Activated T-cell treated with anti-CD3 and anti-CD28 coated beads, Interleukin-2, amount 50 U/mL, for 48 hours (primary cell): ENCODE measurements at places on chromosomes 16 and 17.

- peak; percentile 37 for DNase-seq
These were observed 23.2 kb downstream of the ZNF213 start for GRCh38 chr16:3158026-3158509.

DNA sequence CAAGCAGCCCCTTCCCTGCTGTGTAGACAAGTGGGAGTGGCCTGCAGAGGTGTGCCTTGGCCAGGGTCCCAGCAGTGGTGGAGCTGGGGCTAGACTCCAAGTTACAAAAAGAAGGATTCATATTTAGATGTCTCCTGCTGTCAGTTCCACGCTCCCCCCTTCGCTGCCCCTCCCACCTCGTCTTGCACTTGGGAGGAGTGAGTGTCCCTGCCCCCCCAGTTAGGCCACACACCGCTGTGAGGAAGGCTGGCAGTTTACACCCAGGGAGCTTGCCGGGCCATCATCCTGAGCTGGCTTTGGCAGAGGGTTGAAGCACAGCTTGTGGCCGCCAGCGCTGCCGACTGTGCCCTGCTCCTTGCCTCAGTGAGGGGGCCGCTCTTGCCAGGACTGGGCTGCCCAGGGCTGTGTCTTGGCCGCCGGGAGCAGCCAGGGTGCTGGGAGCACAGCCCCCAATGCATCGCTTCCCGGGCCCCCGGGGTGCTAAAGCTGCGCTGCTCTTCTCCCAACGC, 44.3 kb downstream of the ELAC2 start:
- no peak for DNase-seq

DNA sequence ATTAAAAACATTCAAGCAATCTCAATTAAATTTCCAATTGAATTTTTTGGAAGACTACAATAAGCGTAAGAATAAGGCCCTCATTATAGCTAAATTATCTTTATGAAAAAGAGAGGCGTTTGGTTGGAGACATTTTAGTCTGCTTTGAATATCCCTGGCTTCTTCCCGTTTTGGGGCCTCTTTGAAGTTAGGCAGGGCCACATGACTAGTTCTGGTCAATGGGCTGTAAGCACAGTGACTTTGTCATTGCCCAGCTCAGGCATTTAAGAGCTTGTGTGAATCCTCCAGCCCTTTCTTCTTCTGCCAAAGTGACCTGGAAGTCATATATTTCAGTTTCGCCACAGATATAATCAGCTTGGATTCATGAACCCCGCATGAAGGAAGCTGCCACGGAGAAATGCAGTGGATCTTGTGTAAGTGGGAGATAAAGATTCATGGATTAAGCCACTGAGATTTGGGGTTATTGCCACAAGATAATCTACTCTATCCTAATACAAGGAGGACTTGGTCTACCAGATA, 21.7 kb upstream of the UBTF start:
- no peak for DNase-seq

GRCh38 chr17:58956997-58957724, 149.5 kb downstream of the TRIM37 start:
- DNase-seq: no peak

DNA sequence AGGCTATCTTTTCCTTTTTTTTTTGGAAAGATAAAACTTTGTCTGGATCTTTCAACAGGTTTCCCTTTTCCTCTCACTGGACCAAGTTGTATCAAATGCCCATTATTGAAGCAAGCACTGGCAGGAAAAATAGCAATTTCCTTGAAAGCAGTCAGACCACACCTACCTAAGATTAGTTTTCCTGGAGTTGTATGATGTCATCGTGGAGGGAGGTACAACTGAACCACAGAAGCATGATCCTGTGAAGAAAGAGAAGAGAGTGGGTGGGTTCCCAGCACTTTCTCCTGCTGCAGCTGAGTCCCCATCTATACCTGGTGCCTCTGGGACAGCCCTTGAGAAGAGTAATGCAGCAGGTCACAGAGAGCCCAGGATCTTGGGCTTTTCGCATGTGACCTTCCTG, 63.6 kb upstream of the ERCC4 start:
- no peak for DNase-seq

- DNase-seq: no peak
These were observed 20.7 kb downstream of the SPIRE2 start for GRCh38 chr16:89848974-89849373.

DNA sequence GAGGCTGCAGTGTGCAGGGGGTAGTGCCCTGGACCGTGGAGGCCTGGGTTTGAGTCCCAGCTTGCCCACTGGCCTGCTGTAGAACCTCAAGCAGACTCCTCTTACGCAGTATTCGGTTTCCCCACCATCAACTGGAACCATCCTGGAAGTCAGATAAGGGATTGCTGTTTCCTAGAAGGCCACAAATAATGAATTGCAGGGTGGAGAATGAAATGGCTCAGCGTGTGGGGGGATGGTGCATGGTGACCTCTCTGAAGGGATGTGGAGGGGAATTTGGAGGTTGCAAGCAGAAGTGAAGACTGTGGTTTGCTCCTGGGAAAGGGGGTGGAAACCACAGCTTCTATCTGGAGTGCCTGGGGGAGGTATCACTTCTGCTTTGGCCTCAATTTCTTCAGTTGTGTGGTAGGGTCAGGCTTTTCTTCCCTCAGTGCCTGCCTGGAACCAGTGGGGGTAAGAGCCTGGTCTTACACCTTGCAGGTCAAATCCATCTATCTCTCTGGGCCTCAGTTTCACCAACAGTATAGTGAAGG, 1.7 kb downstream of the ADGRG5 start:
- peak; percentile 54 for DNase-seq

DNA sequence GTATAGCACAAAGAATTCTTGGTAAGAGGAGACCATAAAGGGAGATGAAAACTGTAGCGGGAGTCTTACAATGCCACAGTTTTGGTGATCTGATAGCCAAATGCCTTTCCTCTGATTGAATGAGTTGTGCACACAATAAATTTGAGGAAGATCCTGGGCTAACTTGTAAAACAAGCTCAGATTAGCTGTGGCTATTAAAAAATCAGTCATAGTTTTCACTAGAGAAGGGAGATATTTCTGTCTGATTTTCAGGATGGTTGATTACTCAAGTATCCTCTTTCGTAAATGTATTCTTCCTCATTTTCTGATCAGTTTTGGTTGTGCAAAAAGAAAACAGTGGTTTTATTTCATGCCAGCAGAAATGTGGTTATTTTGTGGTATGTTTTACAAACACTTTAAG, 9.1 kb upstream of the METTL9 start:
- DNase-seq: no peak

GRCh38 chr17:6257336-6257735, 177.6 kb downstream of the AIPL1 start:
- DNase-seq: no peak

- DNase-seq: no peak
These were observed 65.7 kb downstream of the MARF1 start for GRCh38 chr16:15576960-15577958.

GRCh38 chr16:85615014-85615851, 2.1 kb downstream of the GSE1 start:
- DNase-seq: peak; percentile 78

DNA sequence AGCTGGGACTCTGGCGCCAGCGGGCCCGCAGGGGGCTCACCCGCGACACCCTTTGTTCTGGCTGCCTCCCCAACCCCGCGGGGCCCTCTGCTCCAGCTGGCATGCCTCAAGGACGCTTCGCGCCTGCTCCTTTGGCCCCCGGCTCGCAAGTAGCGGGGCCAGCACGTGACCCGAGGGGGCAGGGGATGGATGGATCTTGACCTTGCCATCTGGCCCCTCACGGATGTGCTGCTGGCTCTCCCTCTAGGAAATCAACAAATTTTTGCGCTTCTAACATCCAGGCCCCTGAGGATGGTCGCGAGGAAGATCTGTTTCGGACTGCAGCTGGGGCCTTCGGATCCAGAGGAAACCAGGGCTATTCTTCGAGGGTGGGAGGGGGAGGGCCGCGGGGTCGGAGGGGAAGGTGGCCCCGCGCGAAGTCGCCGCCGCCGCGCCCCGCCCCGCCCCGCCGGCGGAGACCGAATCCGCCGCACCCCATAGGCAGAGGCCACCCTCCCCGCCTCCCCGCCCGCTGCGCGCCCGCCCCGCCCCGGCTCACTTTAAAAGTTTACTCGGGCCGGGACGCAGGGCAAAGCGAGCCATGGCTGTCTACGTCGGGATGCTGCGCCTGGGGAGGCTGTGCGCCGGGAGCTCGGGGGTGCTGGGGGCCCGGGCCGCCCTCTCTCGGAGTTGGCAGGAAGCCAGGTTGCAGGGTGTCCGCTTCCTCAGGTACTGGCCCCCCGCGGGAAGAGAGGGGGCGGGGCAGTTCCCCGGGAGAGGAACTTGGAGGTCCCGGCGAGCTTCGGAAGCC, at the start of gene ACSF2:
ACSF2 (plus strand) TSS at position 537 of the 790 bp plus-strand sequence; CDS start at position 581, 44 bp downstream.
- DNase-seq: peak; percentile 81

DNA sequence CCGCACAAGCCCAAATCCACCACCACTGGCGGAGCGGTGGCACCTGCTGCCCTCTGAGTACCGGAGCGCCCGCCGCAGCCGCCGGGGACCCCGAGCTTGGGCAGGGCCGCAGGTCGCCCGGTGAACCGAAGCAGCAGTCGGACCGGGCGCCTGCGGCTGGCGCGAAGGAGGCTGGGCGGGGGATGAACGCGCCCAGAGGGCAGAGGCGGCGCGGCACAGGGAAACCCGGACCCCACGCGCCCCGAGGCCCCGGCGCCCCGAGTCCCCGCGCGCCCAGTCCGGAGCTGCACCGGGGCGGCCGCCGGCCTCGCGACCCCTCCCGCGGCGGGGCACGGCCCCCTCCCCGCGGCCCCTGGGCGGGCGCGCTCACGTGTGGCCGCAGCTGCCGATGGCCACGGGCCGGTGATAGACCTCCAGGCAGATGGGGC, 393 bp downstream of the RNF166 start:
- peak; percentile 43 for DNase-seq

DNA sequence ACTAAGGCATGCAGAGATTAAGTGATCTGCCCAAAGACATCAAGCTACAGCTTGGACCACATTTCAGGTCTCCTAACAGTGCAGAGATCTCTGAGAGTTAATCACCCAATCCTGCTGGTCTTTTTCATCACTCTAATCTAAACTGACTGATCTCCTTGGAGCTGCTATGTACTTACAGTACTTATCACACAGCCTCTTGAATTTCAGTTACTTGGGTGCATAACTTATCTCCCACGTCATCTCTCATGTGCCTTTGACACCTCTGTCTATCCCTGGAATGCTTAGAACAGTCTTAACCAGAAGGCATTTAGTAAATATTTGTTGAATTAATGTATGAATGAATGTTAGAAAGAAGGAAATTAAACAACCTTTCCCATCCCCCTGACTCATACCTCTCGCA, 139.0 kb downstream of the SNX11 start:
- no peak for DNase-seq

- no peak for DNase-seq
These were observed 15.2 kb downstream of the CNGB1 start for GRCh38 chr16:57955572-57956188.

DNA sequence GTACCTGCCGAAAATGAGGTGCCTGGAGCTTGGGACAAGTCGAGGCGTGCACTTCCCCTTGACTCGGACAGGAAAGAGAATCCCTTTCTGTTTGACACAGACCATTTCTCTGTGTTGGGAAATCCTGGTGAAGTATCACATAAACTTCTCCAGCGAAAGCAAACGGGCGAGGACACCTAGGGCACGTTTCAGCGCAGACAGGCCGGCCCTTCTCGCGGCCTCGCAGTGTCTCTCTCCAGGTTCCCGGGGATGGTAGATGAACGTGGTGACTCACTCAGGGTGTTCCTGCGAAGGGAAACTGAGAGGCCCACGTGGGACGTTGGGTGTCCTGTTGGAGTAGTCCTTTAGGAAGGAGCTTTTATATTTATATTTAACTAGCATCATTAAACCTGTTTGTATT, 36.3 kb upstream of the ZNF750 start:
- no peak for DNase-seq

DNA sequence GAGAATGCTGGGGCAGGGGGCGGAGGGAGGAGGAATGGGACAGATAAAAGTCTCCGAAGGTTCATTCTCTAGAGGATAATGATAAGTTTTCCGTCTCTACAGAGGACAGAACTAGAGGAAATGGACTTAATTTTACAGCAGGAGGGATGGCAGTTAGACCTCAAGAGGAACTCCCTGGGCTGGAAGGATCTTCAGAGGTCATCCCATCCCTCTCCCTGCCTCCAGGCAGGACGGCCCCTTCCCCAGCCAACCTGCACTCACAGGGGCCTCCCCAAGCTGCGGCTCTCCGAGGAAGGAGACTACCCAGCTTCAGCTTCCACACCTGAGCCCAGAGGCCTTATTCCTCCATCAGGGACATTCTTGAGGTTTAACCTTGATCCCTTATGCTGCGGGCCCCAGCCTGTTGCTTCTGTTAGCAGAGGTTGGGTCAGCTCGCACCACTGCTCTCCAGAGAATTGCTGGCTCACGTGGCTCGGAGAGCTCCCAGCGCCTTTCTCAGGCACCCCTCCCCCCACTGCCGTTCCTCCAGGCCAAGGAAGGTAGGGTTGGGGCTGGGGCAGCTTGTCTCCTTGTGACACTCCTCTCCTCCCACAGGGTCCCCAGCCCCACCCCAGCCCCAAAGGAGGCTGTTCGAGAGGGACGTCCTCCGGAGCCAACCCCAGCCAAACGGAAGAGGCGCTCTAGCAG, 8.5 kb downstream of the ELOB start:
- no peak for DNase-seq

DNA sequence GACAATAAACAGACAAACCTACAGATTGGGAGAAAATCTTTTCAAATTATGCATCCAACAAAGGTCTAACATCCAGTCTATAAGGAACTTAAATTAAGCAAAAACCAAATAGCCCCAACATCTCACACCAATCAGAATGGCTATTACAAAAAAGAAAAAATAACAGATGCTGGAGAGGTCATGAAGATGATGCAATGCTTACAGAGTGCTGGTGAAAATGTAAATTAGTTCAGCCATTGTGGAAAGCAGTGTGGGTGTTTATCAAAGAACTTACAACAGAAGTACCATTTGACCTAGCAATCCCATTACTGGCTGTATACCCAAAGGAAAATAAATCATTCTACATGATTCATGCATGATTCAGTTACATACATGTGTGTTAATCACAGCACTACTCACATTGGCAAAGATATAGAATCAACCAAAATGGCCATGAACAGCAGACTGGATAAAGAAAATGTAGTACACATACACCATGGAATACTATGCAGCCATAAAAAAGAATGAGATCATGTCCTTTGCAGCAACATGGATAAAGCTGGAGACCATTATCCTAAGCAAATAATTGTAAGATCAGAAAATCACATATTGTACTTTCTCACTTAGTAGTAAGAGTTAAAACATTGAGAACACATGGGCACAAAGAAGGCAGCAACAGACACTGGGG, 223.9 kb upstream of the WSB1 start:
- no peak for DNase-seq

DNA sequence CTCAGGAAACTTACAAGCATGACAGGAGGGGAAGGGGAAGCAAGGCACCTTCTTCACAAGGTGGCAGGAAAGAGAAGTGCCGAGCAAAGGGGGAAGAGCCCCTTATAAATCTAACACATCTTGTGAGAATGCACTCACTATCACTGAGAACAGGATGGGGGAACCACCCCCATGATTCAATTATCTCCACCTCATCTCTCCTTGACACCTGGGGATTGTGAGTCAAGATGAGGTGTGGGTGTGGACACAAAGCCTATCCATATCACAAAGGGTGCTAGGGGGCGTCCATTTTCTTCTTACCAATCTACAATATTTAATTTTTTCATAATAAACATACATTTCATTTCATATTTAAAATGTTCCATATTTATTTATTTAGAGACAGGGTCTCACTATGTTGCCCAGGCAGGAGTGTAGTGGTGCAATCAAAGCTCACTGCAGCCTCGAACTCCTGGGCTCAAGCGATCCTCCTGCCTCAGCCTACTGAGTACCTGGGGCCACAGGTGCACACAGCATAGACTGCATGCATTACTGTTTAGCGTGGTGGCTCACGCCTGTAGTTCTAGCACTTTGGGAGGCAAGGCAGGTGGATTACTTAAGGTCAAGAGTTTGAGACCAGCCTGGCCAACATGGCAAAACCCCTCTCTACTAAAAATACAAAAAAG, 26.5 kb upstream of the FAAP100 start:
- no peak for DNase-seq
